ENCODE measurements at places on chromosomes 4 and X.

GRCh38 chr4:38805530-38806145 is 1.0 kb upstream of the TLR1 start:
- DNase-seq: peak; percentile 50

- DNase-seq: no peak
Observed at GRCh38 chr4:98484031-98484430, 174.4 kb downstream of the TSPAN5 start.

GRCh38 chr4:125988464-125988863 is 673.7 kb downstream of the FAT4 start:
- DNase-seq: no peak

DNA sequence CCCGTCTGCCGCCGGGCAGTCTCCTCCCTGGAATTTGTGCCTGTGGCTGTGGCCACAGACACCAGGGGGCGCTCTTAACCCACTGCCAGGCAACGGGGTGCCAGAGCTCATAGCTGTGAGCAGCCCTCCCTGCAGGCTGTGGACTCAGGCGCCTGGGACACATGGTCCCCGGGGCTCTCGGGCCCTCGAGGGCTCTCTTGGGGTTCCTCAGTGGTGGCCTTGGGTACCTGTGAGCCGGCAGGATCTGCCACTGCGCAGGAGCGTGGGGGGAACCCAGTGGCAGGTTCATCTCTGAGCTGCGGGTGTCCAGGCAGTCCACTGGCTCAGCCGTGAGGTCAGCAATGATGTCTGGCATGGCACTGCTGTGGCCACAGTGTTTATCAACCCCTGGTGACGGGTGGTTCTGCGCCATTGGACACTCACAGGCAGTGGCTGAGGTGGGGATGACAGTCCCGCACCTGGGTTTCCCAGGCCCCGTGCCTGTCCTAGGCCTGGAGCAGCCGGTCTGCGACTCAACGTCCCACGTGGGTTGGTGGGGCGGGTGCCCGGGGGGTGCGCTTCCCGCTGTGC is 37.2 kb downstream of the PCGF3 start:
- peak; percentile 82 for DNase-seq

DNA sequence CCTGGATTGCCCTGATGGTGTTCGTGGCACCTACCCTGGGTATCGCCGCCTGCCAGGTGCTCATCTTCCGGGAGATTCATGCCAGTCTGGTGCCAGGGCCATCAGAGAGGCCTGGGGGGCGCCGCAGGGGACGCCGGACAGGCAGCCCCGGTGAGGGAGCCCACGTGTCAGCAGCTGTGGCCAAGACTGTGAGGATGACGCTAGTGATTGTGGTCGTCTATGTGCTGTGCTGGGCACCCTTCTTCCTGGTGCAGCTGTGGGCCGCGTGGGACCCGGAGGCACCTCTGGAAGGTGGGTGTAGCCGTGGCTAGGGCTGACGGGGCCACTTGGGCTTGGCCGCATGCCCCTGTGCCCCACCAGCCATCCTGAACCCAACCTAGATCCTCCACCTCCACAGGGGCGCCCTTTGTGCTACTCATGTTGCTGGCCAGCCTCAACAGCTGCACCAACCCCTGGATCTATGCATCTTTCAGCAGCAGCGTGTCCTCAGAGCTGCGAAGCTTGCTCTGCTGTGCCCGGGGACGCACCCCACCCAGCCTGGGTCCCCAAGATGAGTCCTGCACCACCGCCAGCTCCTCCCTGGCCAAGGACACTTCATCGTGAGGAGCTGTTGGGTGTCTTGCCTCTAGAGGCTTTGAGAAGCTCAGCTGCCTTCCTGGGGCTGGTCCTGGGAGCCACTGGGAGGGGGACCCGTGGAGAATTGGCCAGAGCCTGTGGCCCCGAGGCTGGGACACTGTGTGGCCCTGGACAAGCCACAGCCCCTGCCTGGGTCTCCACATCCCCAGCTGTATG is 1.8 kb downstream of the AVPR2 start:
- peak; percentile 60 for DNase-seq

DNA sequence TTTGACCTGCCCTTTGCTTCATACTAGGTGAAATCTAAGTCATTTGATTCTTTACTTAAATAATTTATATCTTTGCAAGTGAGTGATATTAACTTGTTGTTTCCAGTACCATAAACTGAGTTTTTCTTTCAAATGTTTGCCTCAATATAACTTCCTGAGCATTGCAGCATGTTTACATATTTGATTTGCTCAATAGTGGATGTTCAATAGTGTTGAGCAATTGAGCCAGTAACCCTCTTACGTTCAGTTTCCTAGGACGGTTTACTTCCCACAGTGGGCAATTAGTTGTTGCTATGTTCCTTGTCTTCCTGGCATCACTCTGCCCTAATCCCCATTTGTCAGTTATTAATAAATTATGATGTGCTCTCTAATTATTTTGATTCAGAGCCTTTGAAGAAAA is 278.5 kb downstream of the EPHA5 start:
- no peak for DNase-seq

GRCh38 chr4:155444721-155445120 is 68.0 kb upstream of the MAP9 start:
- DNase-seq: no peak

DNA sequence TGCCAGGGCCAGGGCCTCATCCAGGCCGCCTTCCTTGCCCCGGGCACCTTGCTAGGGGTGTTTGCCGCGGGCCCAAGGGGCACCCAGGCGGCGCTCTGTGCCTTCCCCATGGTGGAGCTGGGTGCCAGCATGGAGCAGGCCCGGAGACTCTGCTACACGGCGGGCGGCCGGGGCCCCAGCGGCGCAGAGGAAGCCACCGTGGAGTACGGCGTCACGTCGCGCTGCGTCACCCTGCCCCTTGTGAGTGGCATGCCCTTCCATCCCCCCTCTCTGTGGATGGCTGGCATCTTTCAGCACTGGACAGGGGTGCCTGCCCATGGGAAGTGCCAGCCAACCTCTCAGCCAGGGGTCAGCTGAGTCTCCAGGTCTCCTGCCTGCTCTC is 3.6 kb downstream of the PLXNB3 start:
- DNase-seq: no peak

GRCh38 chr4:8340781-8341241 is 71.3 kb downstream of the HTRA3 start:
- DNase-seq: no peak

GRCh38 chrX:67780694-67781109 is 236.9 kb downstream of the AR start:
- DNase-seq: no peak

DNA sequence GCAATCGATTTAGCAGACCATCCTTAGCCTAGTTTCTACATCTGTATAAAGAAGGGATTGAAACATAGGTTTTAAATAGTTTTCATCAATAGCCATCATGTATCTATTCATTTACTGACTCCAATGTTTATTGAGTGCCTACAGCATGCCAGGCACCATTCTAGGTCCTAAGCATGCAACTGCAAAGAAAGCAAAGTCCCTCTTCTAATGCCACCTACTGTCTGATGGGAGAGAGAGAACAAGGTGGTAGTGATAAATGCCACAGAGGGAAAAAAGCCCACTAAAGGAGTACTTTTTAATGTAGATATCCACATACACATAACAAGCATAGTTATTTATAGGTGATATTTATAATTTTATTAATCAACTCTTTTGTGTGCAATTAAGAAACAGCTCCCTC is 67.6 kb upstream of the PPARGC1A start:
- no peak for DNase-seq

GRCh38 chr4:4719436-4719835 is 140.0 kb upstream of the MSX1 start:
- DNase-seq: no peak

DNA sequence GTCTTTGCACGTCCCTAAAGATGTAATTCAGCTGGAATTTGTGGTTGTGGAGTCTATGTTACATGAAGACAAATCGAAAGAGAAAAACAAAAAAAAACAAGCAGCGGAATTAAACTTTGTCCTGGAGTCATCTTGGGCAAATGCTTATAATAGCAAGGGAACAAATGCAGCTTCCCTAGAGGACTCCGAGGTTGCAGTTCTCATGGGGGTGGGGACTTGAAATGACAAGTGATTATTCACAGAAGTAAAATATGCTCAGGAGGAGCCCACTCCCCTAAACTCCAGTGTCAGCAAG is 362.4 kb downstream of the ARHGAP24 start:
- DNase-seq: no peak

- DNase-seq: no peak
Observed at GRCh38 chrX:136450050-136450830, 37.5 kb upstream of the BRS3 start.

GRCh38 chr4:97656044-97656720 is 487.1 kb downstream of the STPG2 start:
- no peak for DNase-seq

DNA sequence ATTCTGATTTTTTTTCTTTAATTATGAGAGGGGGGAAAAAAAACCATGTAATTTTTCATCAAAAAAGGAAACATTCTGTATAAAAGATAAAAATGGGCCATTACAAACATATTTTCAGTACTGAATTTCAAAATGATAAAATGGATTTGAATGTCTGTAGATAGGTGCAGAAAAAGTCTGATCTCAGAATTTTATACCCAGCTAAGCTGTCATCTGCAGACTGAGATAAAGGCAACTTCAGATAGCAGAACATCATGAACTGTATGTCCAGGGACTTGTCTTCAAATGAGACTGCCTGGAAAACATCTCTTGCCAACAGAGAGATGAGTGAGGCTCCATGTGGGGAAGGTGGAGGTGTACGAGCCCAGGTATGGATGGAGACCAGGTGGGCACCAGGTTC is 118.5 kb upstream of the PSAPL1 start:
- DNase-seq: no peak

DNA sequence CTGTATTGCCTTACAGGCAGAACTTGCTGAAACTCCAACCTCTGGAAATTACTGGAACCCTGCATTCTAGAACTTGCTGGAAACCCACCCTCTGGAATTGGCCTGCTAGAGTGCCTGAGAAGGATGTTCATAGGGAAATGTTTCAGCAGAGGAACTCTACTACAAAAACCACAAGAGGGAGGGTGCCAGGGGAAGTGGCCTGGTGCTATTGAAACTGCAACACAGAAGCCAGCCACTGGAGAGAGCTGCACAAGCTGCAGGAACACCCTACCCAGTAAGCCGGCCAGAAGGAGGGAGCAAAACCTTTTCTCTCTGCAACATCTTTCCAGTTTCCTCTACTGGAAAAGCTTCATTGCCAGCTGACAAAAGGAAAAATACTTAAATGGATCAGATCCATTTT is 2.5 kb upstream of the BRWD3 start:
- peak; percentile 48 for DNase-seq

- DNase-seq: no peak
Observed at GRCh38 chr4:33111117-33111516, 2390.9 kb downstream of the PCDH7 start.

GRCh38 chrX:139902559-139902958 is 30.3 kb downstream of the ATP11C start:
- DNase-seq: no peak

DNA sequence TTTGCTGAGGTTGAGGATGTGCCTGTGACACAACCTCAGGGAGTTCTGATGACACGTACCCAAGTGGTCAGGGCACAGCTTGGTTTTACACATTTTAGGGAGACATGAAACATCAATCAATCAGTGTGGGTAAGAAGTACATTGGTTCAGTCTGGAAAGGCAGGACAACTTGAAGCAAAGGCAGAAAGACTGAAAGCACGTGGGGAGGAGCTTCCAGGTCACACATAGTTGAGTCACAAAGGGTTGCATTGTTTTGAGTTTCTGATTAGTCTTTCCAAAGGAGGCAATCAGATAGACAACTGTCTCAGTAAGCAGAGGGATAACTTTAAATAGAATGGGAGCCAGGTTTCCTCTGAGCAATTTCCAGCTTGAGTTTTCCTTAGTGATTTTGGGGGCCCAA is 1910.0 kb upstream of the AGA start:
- DNase-seq: no peak

DNA sequence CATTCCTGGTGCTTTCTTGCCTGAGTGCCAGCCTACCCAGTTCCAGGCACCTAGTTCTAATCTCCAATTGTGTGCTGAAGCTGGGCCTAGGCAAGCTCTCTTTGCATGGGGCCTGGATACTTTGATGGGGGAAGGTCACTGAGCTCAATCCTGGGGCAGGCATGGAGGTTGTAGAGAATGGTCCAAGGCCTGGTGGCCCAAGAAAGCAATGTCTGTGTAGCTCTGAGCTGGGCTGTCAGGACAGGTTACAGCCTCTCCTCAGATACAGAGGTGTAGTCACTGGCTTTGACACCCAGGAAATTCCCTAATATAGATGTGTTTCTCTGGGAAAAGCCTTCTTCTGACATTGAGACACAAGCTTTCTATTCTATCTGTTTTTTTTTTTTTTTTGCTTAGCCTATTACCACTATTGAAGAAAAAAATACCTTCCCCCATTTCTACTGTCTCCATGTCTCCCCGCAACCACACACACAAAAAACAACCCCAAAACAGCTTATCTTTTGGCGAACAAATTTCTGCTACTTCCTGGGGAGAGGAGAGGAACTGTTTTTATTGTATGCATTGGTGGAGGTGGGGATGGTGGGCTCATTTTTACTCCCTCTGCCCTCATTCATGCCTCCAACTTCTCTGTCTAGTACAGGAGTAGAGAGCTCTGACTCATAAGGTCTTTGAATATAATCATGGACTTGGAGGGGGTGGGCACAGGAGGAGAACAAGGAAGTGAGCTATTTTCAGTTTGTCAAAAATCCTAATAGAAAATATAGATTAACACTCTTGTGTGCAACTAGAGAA is 66.7 kb upstream of the DHX15 start:
- no peak for DNase-seq

DNA sequence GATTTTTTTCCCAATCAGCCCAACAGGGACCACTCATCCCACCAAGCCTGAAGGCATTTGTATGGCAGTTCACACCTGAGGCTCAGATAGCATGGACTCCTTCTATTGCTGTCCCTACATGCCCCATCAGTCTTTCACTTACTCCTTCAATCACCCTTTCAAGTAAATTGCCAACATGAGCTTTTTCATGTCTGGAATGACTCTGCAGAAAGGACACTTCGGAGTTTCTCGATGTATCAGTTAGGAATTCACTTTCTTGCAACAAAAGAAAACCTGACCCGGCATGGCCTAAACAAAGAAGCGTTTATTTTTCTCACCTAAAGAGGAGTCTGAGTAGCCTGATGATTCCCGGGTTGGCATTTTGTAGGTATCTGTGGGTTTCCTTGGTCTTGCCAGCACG is 38.6 kb downstream of the RXFP1 start:
- DNase-seq: no peak

DNA sequence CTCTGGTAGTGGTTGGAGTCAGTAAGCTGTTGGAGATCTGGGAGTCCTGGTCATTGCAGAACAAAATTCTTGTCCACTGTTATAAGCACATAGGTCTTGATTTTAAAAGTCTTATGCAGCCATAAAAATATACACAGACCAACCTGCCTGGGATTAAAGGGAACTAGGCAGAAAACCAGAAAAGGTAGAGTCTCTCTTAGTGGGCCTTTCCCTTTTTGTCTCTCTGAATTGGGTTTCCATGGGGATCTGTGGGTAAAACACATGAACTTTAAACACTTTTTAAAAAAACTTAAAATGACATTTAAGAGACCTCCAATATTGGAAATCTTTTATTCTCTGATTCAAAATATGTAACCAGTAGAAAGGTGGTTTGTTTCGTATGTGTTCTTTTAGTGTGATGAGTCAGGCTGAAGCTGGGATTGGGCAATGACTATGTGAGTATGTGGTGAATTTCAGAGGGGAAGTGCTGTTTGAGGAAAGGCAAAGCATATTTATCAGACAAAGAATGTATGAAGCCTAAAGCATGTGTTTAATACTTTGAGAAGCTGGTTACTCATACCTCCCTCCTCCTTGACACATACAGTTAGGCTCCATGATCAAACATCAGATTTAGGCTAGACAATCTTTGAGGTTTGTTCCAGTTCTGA is 29.6 kb downstream of the SLC16A2 start:
- no peak for DNase-seq
